ENCODE measurements at places on chromosomes 16 and 17.
A peak's percentile ranks its signal among the peaks of the same experiment; 100 is the strongest.

DNA sequence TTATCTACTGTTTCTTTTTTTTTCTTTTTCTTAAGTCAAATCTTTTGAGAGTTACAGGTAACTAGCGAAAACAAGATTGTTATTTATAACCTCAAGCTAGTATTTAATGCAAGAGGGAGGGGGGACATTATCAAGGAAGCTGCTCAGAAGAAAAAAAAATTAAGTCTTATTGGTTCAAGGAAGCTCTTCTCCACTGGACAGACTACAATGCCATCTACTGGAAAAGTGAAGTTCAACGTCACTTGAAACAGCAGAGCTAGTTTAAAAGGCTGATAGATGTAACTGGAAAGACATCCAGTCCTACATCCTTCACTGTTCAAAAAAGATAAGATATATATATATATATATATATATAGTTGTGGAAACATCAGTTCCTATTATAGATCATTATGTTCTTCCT is 418.0 kb upstream of the PSMD7 start:
- DNase-seq = peak; percentile 88

DNA sequence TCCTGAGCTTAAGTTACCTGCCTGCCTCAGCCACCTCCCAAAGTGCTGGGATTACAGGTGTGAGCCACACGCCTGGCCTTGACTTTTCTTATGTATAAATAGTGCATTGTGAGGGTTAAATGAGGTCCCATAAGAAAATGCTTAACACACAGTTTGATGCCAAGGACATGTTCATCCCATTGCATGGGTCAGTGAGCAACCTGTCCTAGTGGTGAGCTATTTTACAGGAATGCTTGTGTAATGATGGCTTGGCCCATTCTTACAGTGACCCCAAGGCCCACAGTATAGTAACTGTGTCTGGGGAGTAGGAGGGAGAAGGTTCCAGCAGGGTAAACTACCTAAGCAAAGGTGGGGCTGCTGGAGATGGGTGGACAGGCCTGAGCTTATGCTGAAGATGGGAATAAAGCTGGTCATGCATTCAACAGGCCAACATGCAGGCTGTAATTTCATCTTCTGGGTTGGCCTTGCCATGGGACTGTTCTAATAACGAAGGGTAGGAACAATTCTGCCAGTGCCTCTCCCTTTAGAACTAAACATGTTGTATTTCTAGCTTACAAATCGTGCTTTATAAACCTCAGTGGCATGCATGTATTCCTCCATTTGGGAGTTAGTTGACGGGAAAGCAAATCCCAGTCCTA is 6.2 kb downstream of the ACSF2 start:
- DNase-seq = no peak

DNA sequence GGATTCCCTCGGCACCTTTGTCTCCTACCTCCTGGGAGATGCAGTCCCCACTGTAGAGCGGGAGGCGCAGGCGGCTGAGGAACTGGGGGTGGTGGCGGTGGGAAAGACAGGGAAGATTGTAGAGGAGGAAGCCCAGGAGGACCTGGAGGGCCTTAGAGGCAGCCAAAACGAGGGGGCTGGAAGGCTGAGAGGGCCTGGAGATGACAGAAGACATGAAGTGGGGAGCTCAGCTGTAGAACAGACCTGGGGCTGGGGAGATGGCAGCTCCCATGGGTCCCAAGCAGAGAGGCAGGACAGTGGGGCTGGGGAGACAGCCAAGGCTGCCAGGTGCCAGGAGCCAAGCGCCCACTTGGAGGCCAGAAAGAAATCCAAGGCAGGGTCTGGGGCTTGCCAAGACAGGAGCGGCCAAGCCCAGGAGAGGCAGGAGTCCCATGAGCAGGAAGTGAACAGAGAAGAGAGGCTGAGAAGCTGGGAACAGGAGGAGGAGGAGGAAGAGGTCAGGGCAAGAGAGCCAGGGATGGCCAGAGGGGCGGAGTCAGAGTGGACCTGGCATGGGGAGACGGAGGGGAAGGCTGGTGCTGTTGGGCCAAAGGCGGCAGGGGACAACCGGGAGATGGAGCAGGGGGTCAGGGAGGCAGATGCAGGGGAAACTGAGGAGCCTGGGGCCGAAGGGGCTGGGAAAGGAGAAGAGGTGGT is 803 bp downstream of the APOBR start:
- DNase-seq = no peak

GRCh38 chr17:20010099-20010863 is 1.1 kb downstream of the SPECC1 start:
- DNase-seq = peak; percentile 77

GRCh38 chr17:61837175-61838051 is 25.9 kb downstream of the BRIP1 start:
- peak; percentile 84 for DNase-seq

DNA sequence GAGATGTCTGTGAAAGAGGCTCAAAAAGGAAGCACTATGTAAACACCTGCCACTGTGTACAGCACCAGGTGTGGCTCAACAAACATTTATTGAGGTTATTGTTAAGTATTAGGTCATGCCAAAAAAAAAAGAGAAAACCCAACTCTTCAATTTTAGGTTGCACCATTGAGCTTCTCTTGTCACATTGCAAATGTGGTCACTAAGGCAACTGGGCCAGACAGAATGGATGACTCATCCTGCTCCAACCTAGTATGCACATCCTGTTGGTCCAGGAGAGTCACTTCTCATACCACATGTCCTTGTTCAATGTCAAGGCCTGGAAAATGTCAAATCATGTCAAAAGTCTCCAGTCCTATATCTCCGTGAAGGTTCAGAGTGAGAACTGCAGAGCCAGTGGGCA is 25.0 kb downstream of the HOXB1 start:
- DNase-seq = no peak

DNA sequence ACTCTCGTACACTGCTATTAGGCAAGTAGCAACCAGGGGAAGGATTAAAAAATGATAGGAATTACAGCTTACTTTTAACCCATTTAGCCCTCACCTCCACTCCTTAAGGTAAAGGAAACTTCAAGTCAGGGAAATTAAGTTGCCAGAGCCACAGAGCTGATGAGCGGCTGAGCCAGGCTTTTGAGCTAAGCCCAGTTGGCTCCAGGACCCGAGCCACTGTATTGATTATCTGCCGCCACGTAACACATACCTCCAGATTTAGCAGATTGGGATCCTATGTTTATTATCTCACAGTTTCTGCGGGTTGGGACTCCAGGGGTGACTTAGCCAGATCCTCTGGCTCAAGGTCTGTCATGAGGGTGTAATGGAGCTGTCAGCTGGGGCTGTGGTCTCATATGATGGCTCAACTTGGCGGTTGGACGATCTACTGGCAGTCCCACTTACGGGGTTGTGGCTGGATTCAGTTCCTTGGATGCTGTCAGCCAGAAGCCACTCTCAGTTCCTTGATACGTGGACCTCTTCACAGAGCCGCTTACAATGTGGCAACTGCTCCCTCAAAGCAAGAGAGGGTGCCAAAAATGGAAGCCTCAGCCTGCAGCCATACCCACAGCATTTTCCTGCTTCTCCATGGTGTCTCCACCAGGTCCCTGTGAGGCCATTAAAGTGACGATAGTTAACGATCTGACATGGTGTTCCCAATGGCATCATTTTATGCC is 57.3 kb downstream of the TMEM186 start:
- DNase-seq = no peak

DNA sequence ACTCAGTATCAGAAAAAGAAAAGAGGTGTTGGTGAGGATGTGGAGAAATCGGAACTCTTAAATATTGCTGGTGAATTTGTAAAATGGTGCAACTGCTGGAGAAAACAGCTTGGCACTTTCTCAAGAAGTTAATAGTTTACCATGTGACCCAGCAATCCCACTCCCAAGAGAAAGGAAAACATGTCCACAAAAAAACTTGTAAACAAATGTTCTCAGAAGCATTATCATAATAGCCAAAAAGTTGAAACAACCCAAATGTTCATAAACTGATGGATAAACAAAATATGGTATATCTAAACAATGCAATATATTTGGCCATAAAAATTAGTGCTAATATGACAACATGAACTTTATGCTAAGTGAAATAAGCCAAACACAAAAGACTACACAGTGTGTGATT is 2.6 kb upstream of the MAPK7 start:
- no peak for DNase-seq

DNA sequence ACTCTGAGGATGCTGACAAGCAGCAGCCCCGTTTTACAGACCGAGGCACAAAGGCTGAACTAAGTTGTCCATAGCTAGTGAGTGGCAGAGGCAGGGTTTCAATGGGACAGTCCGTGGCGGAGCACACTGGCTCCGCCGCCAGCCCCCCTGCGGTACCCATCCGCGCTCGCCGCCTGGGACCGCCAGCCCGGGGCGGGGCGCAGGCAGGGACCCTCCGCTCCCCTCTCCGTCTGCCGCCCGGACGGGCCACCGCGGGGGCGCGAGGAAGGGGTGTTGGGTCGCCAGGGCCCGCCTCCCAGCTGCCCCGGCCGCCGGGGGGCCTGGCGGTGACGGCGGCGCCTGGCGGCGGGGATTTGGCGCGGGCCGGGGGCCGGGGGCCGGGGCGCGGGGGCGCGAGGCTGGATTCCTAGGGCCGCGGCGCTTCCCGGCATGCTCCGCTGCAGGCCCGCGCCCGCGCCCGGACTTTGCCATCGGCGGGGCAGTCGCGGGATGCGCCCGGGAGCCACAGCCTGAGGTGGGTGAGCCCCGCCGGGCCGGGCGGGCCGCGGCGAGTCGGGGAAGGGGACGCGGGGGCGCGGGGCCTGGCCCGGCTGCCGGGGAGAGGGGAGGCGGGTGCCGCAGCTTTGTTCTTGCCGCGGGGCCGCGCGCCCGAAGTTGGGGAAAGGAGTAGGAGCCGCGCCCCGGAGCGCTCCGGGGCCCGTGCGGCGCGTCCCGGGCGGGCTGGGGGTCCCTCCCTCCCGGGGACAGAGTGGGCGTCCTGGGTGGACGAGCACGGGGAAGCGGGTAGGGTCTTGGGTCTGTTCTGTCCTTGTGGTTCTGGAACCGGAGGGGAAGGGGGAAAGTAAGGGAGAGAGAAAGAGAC is at the start of gene TMEM98:
Gene TMEM98, plus strand, starts transcription at position 430 of the 862 bp plus-strand sequence. CDS start 3,376 bp downstream, outside the sequence.
- DNase-seq = peak; percentile 64

GRCh38 chr16:78209951-78210661 is 110.7 kb downstream of the WWOX start:
- DNase-seq = peak; percentile 5

- DNase-seq = no peak
Observed at GRCh38 chr16:80023865-80024264, 423.3 kb upstream of the MAF start.

DNA sequence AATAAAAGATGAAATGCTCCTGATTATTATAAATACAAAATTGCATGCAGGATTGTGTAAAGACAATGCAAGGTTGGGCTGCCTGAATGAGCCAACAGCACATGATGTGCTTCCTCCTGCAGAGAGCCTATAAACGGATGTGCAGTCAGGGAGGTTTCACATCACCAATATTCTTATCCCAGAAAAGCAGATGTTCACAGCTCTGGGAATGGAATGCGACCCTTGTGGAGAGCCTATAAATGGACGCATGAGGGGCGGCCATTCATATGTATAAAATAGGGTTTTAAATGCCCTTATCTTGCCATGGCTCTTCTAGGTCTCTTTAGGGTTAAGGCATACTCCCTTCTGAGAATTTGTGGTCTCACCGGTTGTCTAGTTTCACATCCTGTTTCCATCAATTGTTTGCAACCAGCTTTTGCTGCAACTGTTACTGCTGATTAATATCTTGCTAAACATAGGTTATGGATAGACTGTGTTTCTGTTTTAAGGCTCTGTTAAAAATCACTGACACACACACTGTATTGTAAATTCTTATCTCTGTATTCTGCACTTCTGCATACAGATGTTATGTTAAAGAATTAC is 31.9 kb downstream of the SLFN11 start:
- no peak for DNase-seq

DNA sequence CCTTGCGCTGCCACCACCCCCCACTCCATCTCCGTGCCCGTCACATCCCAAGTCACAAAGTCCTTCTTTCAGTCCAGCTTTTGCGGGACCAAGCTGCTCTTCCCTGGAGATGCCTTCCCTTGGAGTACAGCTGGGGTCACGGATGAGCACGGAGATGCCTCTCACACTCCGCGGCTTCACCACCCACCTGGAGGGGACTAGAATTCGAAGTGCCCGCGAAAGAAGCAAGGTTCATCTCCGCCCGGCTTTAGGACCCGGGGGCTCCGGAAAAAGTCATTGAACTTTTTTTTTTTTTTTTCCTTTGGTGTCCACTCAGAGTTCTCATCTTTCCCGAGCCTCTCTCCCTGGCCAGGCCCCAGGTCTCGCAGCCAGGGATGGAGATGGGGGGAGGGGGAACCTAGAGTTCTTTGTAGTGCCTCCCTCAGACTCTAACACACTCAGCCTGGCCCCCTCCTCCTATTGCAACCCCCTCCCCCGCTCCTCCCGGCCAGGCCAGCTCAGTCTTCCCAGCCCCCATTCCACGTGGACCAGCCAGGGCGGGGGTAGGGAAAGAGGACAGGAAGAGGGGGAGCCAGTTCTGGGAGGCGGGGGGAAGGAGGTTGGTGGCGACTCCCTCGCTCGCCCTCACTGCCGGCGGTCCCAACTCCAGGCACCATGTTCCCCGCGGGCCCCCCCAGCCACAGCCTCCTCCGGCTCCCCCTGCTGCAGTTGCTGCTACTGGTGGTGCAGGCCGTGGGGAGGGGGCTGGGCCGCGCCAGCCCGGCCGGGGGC is at the start of gene FKBP10:
Gene FKBP10, plus strand, starts transcription at position 624 of the 771 bp plus-strand sequence. Its CDS starts 31 bp downstream, at position 655.
- DNase-seq = peak; percentile 94

DNA sequence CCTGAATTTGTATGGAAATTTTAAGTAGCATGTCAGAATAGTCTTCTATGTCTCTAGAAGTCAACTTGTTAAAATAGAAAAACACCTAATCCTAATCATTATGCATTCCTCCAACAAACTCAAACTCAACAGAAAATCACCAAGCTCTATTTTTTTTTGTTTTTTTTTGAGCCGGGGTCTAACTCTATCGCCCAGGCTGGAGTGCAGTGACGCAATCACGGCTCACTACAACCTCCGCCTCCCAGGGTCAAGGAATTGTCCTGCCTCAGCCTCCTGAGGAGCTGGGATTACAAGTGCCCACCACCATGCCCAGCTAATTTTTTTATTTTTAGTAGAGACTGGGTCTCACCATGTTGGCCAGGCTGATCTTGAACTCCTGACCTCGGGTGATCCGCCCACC is 9.8 kb downstream of the TMEM231 start:
- no peak for DNase-seq

DNA sequence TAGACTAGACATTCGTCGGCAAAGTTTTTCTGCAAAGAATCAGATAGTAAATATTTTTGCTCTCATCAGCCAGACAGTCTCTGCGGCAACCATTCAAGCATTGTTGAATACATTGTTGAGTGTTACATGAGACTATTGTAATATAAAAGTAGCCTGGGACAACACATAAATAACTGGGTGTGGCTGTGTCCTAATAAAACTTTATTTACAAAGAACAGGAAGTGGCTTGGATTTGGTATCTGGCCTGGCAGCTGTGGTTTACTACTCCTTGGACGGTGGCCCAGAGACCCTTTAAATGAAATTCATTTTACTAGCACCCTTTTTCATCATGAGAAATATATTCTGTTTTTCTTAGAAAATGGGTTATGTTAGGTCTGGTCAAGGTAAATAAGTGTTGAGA is 297.2 kb downstream of the WWOX start:
- DNase-seq = no peak

DNA sequence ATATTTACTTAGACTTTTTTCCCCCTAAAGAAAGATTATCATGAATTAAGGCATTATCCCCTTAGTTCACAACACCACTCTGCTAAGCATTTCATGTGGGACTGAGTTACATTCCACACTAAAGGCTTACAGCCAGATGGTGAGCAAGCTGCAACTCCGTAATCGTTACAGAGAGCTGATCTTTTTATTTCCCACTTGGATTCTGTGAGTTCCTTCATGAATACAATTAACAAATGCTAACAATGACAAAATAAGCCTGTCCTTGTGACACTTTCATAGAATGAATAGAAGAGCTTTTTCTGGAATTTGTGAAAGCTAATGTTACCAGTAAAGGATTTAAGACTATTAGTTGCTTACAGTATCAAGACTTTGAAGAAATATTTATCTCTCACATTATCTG is 8.7 kb downstream of the OGFOD1 start:
- DNase-seq = no peak

- peak; percentile 94 for DNase-seq
Observed at GRCh38 chr16:10579965-10580882, at the start of gene EMP2. TSS of gene EMP2 (minus strand) at chr16:10580598. CDS start at chr16:10547617, 32,981 bp downstream.
